ENCODE measurements at places on chromosomes 6 and 20.
A peak's percentile ranks its signal among the peaks of the same experiment; 100 is the strongest.

DNA sequence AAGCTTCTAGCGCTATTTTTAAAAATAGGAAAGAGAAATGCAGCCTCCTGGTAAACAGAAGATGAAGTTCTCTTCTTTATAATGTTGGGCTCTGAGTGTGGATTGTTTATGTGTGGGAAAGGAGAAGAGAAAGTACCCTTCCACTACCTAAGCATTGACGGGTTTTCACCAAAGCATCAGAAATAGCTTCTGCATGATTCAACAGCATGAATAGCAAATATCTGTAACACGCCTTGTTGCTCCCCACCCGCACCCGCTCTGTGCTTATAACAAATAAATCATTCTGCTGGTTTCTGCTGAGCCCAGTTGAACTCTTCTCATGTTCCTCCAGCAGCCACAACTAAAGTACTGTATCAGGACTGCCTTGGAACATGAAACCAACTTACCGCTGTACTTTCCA is 20.7 kb downstream of the TXLNB start:
- DNase-seq, result no peak

DNA sequence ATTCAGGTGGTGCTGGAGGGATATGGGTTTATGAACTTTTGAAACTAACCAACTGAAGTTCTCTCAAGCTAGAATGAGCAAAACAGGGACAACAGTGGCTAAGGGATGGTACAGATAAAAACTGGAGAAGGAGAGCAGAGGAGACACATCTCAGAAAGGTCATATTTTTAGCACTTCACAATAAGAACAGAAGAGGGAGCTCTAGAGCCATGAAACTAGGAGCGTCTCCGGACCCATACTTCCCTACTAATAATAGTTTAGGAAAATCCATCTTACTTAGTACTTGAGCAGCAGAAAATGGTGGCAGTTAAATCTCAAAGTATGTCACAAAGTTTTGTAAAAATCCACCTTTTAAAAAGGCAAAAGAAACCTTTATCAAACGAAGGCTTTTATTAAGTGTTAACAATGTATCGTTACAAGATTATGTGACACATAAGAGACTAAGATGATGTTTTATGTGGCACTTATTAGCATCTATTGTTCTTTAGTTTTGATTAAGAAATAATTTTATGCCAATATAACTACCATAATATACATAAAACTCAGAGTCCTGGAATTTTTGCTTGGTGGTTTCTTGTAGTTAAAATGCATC is 278.6 kb downstream of the TBC1D32 start:
- DNase-seq, result no peak

DNA sequence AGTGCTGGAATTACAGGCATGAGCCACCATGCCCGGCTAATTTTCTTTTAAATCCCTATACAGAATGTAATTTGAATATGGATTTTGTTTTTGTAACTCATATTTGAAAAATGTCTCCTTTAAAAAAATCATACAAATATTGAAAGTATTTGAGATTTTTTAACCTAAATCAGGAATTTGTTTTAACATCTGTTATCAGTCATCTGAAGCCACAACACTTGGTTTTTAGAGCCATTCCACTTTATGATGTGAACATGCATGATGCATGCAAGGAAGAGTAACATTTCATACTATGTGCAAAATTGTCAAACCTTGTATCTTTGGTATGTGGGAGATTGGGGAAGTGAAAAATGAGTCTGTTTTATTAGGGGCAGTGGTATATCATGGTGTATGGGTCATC is 124.5 kb upstream of the AHI1 start:
- peak; percentile 10 for DNase-seq

GRCh38 chr20:8394308-8394945 is 262.4 kb downstream of the PLCB1 start:
- no peak for DNase-seq

DNA sequence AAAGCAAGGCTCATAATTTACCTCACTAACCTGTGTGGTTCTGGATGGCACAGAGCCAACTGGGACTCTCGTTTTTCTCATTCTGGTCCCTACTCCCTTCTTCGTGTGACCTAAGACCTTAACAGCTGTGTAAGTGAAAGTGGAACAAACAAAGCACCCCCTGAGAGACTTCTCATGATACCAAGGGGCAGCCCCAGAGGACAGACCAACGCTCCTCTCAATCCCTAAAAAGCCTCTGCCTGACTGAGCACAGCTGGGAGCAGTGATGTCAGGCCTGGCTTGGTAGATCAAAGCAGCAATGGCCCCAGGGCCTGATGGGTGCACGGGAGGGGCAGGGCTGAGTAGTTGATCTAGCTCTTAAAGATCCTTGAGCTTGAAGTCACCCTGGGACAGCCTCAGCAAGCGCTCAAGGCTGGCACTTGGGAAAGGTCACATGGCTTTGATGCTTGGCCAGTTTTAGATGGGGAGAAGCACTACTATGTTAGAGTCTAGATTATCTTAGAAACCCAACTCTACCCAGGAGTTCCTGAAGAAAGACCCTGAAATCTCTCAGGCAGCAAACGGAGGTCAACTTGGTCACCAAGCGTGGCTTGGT is 16.2 kb upstream of the TGM2 start:
- DNase-seq, result no peak

DNA sequence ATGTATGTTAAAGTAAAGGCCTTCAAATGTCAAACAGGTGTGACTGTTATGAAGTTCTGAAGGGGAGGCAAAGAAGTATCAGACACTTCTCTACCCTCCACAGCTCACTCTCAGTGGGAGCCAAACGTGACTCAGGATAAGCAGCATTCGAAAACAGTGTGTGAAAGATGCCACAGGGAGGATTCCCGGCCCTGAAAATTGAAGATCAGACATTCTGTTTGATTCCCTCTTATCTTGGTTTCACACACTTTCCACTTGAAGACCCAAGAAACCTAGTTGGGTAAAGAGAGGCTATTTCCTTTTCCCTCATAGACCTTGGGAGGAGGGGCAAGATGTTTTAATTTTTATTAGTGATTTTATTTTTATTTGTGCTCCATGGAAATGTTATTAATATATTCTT is 164.2 kb upstream of the SUPT3H start:
- DNase-seq, result no peak

All from kidney (tissue), 22 donors.